ENCODE measurements at places on chromosomes 1 and 21.

- DNase-seq = no peak
These were observed 4.5 kb downstream of the PRAMEF12 start for GRCh38 chr1:12778061-12778460.

- DNase-seq = no peak
These were observed 87.0 kb upstream of the ZC3H11B start for GRCh38 chr1:219699870-219700269.

DNA sequence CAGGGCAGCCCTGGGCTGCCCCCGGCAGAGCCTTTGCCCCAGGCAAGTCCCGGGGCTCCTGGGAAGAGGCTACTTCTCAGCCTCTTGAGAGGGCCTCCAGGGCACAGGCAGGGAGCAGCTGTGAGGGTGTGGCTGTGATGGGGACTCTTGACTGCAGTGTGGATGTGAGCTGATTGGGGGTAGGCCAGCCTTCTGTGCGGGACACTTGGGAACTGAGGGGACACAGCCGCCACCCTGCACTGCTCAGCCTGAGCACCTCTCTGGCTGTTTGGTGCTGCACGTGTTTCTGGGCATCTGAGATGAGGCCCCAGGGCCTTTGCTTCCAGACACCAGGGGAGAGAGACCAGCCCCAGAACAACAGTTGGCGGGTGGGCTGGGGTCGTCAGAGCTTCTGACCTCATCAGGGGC lies 62.1 kb downstream of the SKI start:
- DNase-seq = peak; percentile 28

GRCh38 chr1:63794354-63794753 lies 20.5 kb downstream of the ROR1 start:
- no peak for DNase-seq

DNA sequence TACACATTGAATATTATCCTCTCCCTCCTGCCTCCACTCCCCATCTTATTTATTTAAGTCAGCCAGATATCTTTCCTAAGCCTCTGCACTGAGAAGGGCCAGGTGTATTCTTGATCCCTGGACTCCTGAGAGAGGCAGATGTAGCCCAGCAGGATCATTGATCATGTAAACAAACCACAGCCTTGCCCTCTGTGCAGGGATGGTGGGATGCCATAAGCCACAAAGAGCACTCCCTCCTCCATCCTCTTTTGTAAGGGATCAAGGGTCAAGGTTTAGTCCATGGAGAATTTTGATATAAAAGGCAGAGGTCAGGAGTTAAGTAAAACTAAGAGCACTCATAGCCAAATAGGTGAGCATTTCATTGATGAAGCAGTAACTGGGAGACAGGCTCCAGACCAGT lies 17.3 kb downstream of the PHGDH start:
- no peak for DNase-seq

GRCh38 chr1:15833069-15833679 lies 14.3 kb upstream of the SPEN start:
- DNase-seq = peak; percentile 55
